ENCODE measurements at places on chromosomes 16 and 17.
A peak's percentile ranks its signal among the peaks of the same experiment; 100 is the strongest.

- DNase-seq: peak; percentile 29
These were observed 218.2 kb upstream of the CHMP6 start for GRCh38 chr17:80773243-80773991.

GRCh38 chr17:52965856-52966255 lies 807.3 kb upstream of the CA10 start:
- no peak for DNase-seq

GRCh38 chr16:11140867-11141266 lies 115.1 kb downstream of the SOCS1 start:
- no peak for DNase-seq

- DNase-seq: no peak
These were observed 47.9 kb upstream of the ARHGAP17 start for GRCh38 chr16:25063102-25063501.

- no peak for DNase-seq
These were observed 311.5 kb downstream of the RBFOX1 start for GRCh38 chr16:7644176-7644575.

DNA sequence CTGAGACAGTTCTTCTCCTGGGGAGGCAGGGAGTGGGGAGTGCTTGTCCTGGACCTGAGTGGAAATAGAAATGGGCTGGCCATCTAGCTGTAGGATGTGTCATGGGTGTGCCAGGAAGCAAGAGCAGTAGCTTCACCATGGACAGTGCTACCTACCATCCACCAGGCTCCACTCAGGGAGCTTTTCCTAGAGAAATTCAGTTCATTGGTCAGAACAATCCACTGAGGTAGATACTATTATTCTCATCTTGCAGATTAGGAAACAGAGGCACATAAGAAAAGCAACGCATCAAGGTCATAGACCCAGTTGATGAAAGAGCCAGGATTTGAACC lies 372.0 kb downstream of the SLC39A11 start:
- DNase-seq: no peak

GRCh38 chr16:55426865-55427484 lies 52.0 kb upstream of the MMP2 start:
- DNase-seq: no peak

GRCh38 chr17:21525464-21526130 lies 149.4 kb downstream of the KCNJ12 start:
- no peak for DNase-seq

GRCh38 chr17:81916234-81917001 lies 1.6 kb downstream of the SIRT7 start:
- peak; percentile 57 for DNase-seq

GRCh38 chr17:49486012-49486641 lies 9.0 kb upstream of the NGFR start:
- DNase-seq: no peak

- DNase-seq: no peak
These were observed 10.4 kb downstream of the DNAAF8 start for GRCh38 chr16:4744555-4745273.

DNA sequence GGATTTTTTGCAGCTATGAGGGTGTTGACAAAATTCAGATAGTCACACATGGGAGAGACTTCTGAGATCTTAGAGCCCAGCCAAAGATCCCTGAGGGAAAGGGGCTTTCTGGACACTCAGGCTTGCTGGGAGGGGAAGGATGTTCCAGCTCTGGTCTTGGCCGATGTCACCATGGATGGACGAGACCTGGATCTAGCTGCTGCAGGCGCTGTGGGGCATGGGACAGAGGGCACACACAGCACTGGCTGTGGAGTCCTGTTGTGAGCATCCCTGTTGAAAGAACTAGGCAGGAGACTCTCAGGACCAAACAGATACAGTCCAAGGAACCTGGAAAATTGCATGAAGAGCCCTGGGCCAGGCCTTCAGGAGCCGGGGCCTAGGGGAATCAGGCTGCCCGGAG lies 80.1 kb upstream of the SDK2 start:
- DNase-seq: no peak

DNA sequence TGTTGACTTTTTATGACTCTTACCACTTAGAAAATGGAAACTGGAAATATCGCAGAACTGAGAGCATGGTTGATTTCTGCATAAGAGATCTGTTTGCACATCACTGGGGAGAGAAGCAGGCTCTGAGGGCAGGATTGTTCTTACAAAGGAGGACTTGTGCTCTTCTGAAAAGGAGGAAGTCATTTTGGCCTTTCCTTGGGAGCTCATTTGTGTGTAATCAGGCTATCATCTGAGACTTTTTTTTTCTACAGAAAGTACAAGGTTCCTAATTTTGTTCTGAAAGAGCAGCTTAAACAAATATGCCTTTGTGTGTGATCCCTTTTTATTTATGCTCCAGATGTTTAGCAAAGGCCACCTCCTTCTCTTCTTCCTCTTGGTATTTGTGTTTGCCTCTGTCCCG lies 145.7 kb upstream of the CACNG5 start:
- no peak for DNase-seq

DNA sequence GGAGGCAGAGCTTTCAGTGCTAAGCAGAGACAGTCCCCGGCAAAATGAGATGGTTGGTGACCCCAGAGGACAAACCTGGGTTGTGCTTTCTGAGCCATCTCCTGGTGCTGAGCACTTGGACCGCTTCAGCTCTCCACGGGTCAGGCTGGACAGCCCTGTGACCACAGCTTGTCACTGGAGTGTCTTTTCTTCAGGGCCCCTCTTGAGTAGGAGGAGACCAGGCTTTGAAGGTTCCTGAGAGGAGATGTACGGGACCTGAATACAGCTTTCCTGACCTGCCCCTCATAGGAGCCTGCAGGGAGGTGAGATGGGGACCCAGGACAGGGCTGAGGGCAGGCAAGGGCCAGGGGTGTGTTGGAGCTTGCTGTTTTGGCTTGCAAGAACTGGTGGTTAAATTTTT lies 17.8 kb upstream of the ADGRG1 start:
- DNase-seq: no peak

- no peak for DNase-seq
These were observed 38.4 kb downstream of the ABAT start for GRCh38 chr16:8712589-8713361.

- peak; percentile 76 for DNase-seq
These were observed 16.5 kb downstream of the MRPS23 start for GRCh38 chr17:57833179-57833939.

- DNase-seq: no peak
These were observed at the start of gene PRR15L for GRCh38 chr17:47957591-47958490. Gene PRR15L, minus strand, starts transcription at chr17:47957883. Its CDS starts 4,649 bp downstream, at chr17:47953234.

- peak; percentile 11 for DNase-seq
These were observed 774 bp upstream of the MAF start for GRCh38 chr16:79601092-79601930.

GRCh38 chr17:42975265-42975664 lies 4.6 kb downstream of the PTGES3L start:
- DNase-seq: no peak

- DNase-seq: no peak
These were observed 28.9 kb upstream of the CFAP20 start for GRCh38 chr16:58157951-58158540.

- no peak for DNase-seq
These were observed 45.8 kb downstream of the ZNF652 start for GRCh38 chr17:49316258-49316570.

DNA sequence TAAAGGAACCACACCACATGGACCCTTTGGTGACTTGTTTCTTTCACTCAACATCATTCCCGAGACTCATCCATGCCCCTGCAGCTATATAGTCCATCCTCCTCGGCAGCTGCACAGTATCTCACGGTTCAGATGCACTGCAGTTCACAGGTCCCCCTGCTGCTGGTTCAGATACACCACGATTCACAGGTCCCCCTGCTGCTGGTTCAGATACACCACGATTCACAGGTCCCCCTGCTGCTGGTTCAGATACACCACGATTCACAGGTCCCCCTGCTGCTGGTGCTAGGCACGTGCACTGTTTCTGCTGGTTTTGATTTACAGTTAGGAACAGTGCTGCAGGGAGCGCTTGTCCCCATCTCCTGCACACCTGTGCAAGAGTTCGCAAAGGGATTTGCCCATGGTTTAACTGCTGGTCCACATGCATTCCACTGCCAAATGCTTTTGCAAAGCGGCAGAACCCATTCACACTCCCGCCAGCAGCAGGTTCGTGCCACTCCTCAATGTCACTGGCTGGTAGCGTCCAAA lies 3.8 kb downstream of the HSDL1 start:
- DNase-seq: no peak

Data from AG10803 (cell line).